NCI-H1417 treated with DMSO at 0.1 percent for 48 hours (cell line): ENCODE measurements at places on chromosomes 13 and 19.
A peak's percentile ranks its signal among the peaks of the same experiment; 100 is the strongest.

DNA sequence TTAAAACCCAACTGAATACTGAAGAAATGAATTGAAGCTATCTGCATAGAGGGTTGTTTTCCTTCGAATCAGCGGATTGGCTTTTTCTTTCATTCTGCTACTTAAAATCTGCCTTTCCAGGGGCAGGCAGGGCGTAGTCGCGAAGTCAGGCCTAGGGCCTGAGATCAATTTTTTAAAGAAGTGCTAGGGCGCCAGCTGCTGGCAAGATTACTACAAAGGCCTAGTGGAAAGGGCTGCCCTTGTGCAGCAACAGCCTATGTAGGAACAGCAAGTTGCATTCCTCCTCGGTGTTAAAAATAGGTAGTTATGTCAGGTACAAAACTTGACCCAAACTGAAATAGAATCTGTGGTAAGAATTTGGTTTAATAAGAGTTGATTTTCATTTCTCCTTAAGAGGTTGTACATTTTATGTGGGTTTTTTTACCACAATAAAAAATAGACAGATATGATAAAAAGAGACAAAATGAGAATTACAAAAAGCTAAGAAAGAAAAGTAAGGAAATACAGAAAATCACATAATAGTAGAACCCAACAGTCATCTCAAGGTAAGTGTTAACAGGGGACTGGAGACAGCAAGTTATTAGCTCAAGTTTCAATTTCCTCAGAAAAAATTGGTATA is 9.5 kb upstream of the URAD start:
- DNase-seq, result no peak

DNA sequence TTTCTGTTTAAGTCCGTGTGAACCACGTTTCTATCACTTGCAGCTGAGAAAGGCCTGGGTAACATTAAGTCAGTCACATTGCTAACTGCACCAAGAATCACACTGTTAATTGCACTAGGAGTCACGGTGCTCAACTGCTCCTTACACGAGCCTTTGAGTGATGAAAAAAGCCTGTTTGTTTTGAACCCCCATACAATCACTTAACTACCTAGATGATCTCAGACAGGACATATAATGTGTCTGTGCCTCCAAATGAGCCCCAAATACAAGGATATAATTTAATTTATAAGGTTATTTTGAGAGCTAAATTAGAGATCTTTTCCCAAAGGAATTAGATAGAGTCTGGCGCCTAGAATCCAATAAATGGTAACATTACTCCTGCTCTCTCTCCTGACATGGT is 84.1 kb downstream of the MIPEP start:
- DNase-seq, result no peak

GRCh38 chr19:45630463-45630862 is 8.7 kb downstream of the EML2 start:
- DNase-seq, result no peak

DNA sequence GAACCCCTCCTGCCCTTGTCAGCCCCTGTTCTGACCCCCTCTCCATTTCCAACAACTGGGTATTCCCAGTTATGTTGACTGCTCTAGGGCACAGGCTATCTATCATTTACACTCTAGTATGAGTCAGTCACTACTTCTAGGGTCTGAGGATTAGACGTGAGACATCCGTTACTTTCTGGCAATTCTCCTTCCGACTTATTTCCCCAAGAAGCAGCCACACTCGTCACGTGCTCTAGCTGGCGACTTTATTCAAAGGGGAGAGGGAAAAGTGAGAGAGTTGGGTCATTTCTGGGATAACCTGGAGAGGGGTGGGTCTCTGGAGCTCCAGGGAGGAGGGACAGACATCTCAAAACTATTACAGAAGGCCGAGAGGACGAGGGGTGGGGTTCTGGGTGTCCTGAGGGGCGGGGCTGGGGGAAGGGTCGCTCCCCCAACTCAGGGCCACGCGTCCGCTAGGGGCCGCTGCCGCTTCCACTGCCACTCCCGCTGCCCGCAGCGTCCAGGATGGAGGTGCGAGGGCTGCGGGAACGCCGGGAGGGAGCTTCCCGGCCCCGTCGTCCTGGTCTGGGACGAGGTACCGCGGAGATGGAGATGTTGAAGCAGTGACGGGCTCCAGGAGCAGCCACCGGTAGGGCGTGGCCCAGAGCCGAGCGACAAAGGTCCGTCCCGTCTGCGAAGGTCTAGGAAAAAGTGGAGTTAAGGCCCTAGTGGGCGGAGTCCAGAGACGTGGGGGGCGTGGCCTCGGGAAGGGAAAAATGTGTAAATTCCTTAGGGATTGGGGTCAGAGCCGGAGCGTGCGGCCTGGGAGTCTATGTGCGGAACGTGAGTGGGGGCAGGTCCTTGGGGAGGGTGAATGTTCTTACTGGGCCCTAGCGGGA is 8.9 kb downstream of the RTBDN start:
- no peak for DNase-seq

DNA sequence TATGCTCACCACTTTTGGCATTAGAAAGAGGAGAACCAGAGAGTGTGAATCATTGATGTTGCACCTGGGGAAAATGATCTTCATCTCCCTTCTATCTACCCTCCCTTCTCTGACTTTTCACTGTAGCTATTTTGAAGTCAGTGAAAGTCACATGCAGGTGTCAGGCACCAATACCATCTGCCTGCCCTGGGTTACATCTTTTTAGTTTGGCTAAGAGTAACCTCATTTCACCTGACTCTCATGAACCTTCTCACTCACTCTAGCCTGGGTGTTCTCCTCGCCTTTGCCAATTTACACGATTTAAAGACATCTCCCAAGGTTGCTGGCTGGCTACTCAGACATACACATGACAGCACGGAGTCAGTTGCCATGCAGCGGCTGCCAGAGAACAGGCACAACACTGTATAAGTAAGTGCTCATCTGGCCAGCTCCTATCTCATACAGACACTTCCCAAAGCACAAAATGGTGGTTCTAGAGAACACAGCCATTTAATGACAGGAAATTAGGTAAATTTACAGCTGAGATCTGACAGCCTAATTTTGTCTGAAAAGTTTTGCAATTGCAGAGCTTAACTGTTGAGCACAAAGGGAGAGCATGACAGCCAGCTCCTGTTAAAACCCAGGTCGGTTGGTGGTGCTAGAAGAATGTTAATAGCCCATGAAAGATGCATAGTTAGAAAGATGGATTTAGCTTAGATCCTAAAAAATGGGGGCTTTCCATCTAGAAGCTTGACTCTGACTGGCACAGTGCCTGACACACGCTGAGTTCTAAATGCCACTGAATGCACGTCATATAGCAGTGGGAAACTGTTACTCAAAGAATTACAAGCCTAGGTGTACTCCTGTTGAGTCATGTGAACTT is 32.5 kb downstream of the LCP1 start:
- DNase-seq, result no peak

GRCh38 chr19:51195316-51195586 is 29.6 kb upstream of the CD33 start:
- no peak for DNase-seq

- no peak for DNase-seq
Observed at GRCh38 chr13:110216006-110216397, 91.0 kb downstream of the COL4A1 start.

DNA sequence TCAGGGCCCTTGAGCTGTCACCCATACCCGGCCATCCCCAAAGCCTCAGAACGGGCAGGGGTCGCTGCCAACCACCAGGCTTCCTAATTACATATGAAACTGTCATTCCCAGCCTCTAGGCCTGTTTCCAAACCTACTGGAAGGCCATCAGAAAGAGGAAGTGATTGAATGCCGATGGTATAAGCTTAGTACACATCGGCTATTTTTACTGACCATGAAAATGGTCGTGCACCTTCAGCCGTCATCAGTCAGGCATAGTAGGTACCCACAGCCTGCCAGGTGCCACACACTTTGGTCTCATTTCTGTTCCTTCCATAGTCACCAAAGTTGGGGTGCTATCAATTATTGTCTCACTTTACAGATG is 10.2 kb downstream of the KRI1 start:
- DNase-seq, result no peak

- DNase-seq, result no peak
Observed at GRCh38 chr13:113351514-113352026, 12.4 kb downstream of the GRTP1 start.

DNA sequence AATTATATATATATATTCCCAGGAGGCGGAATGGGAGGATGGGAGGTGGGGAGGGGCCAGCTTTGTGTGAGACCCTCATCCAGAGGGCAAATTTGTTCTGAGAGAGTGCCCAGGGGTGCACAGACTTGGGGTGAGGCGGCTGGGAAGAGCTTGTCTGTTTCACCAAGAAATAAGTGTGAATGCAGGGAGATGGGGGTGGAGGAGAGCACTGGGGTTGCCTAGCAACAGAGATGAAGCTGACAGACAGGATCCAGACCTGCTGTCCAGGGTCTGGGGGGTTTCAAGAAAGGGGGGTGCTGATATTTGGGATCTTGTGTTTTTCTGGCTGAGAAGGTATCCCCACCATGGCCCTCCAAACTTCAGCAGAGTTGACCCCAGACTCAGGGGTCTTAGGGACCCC is 18.6 kb upstream of the TNFAIP8L1 start:
- DNase-seq, result no peak

DNA sequence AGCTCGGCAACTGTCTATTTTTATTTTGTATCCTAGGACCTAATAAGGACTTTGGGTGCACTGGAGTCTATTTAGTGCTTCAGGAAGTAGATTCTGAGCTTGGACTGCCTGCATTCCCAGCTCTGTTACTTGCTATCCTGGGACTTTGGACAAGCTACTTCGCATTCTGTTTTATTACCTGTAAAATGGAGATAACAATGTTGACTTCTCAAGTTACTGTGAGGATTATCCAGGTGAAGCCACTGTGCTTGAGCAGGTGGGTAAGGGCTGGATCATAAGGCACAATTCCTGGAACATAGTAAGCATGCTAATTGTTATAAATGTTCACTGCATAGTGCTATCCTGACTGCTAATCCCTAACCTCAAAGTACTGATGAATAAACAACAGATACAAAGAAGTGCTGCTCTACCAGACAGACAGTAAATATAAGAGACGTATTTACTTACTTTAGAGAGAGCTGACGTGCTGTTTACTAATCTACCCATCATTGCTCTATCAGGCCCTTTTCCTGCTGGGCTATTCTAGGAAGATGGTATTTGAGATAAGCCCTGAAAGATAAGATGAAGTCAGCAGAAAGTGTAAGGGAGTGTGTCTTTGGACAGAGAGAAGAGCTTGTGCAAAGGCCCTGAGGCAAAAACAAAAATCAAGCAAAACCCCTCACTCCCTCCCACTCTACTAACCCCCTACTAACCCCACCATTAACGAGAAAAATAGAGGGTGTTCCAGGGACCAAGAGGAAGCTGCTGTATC is 50.8 kb upstream of the FLT1 start:
- DNase-seq, result no peak

GRCh38 chr13:96844195-96844594 is 150.1 kb downstream of the OXGR1 start:
- DNase-seq, result no peak

DNA sequence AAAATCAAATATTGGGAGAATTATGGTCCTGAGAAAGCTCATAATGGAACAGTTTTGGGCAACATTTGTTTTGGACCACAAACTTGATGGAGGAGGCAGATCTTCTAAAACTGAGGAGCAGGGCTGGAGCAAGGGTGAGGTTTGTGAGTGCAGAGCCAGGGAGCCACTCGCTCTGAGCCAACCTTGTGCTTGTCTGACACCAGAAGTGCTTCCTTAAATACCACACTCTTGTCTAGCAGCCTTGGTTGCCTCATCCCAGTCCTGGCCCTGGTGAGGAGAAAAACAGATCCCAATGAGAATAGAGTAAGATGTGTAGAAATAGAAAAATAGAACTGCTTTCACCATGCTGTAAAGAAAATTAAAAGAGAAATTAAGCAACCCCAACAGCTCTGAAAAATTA is 6.7 kb downstream of the ZNF317 start:
- no peak for DNase-seq

DNA sequence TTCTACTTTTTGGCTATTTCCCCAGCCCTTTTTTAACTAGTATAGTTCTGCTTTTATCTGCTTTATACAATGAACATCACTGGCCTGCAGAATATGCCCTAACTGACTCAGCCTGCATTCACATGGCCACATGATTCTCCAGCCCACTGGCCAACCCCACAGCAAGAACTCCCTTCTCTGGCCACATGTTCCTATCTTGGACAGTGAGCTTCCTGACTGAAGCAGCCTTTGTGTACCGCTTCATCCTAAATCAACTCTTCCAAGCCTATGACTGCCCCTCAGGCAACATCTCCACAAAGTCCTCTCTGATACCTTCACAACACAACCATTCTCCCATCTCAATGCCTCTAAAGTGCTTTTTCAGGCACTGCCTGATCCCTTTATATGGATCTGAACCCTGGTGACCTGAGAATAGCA is 214.1 kb downstream of the COL4A1 start:
- DNase-seq, result no peak

GRCh38 chr19:15180451-15181390 is 20.1 kb downstream of the NOTCH3 start:
- no peak for DNase-seq

- DNase-seq, result no peak
Observed at GRCh38 chr19:48900477-48901406, 630 bp downstream of the NUCB1 start.

- DNase-seq, result no peak
Observed at GRCh38 chr13:80824229-80824628, 483.3 kb upstream of the SPRY2 start.

GRCh38 chr13:59750860-59751259 is 412.9 kb downstream of the DIAPH3 start:
- peak; percentile 57 for DNase-seq

DNA sequence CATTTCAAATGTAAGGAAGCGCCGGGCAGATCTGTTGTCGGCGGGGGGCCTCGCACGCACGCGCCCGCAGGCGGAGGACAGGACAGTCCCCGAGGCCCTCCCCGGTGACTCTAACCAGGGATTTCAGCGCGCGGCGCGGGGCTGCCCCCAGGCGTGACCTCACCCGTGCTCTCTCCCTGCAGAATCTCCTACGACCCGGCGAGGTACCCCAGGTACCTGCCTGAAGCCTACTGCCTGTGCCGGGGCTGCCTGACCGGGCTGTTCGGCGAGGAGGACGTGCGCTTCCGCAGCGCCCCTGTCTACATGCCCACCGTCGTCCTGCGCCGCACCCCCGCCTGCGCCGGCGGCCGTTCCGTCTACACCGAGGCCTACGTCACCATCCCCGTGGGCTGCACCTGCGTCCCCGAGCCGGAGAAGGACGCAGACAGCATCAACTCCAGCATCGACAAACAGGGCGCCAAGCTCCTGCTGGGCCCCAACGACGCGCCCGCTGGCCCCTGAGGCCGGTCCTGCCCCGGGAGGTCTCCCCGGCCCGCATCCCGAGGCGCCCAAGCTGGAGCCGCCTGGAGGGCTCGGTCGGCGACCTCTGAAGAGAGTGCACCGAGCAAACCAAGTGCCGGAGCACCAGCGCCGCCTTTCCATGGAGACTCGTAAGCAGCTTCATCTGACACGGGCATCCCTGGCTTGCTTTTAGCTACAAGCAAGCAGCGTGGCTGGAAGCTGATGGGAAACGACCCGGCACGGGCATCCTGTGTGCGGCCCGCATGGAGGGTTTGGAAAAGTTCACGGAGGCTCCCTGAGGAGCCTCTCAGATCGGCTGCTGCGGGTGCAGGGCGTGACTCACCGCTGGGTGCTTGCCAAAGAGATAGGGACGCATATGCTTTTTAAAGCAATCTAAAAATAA is 18.2 kb downstream of the IL17D start:
- DNase-seq, result no peak

- no peak for DNase-seq
Observed at GRCh38 chr19:4124638-4125037, 716 bp upstream of the MAP2K2 start.
